ENCODE measurements at places on chromosomes 2 and 18.

GRCh38 chr2:105725388-105725787 is 19.3 kb upstream of the NCK2 start:
- DNase-seq = no peak

GRCh38 chr2:45777996-45778719 is 126.7 kb downstream of the PRKCE start:
- no peak for DNase-seq

GRCh38 chr2:161273038-161273760 is 35.0 kb upstream of the PSMD14 start:
- DNase-seq = peak; percentile 69

DNA sequence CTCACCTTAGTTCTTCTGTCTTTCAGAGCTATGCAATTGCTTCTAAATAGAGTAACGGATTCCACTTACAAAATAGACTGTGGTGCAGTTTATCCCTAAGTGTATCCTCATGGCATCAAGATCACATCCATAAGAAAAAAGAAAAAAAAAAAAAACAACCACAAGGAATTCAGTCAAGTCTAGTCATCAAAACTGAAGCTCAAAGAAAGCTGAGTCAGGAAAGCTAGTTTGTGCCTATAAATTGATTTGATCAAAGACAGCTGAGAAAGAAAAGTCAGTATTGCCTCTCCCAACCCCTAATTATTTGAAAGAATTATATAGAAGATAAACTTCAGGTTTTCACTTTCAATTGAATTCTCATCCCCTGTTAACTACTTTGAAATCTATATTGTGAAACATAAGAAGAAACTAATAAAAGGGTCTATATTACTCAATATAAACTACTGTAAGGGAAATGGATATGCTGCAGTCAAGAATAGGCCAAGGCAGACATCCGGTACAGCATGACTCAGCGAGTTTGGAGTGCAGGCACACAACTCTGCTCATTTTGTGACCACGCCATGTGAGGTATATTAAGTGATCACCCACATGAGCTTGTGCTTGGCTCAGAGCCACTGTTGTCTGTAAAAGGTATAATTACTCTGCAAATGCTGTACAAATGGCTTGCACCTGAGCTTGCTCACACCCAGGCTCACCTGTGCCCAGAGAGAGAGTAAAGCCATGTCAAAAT is 568.1 kb upstream of the CRIM1 start:
- no peak for DNase-seq
